Bronchial epithelial cell (primary cell): ENCODE measurements at places on chromosomes 7 and 10. TPM values are rescaled to one million over a fixed set of nuclear protein-coding genes. Genes with fewer than 3 reads are reported as not detected.

Gene NKX1-2
- total RNA-seq, result 0.51 and 2.1 TPM in 2 replicates

Gene ANKRD1
- under 0.01 TPM in 1 of 2 replicates, not detected in the other for total RNA-seq

Gene CDHR3
- total RNA-seq, result 0.51 and 1.1 TPM in 2 replicates

Gene RTKN2
- total RNA-seq, result 0.79 and 1.7 TPM in 2 replicates

Gene KIAA1217
- total RNA-seq, result 3.4 and 4.9 TPM in 2 replicates

Gene GLRX3
- total RNA-seq, result 171 and 200 TPM in 2 replicates

Gene KLF14
- under 0.01 TPM in 1 of 2 replicates, not detected in the other for total RNA-seq

Gene EMX2
- not detected in 2 replicates for total RNA-seq

Gene TRIM74
- 0.13 and 0.26 TPM in 2 replicates for total RNA-seq

Gene CEP55
- 0.53 and 2.0 TPM in 2 replicates for total RNA-seq

Gene MEPCE
- total RNA-seq, result 18.7 and 20.7 TPM in 2 replicates

Gene C10orf67
- 0.26 TPM in 1 of 2 replicates, not detected in the other for total RNA-seq

Gene AKR1C3
- total RNA-seq, result 45.5 and 69.5 TPM in 2 replicates

Gene OR6B1
- not detected in 2 replicates for total RNA-seq

Gene LBX1
- total RNA-seq, result not detected in 2 replicates

Gene C10orf105
- not detected in 2 replicates for total RNA-seq

Gene ZNF425
- 3.7 TPM in 2 replicates for total RNA-seq

Gene ZNF680
- 10.3 and 10.9 TPM in 2 replicates for total RNA-seq

Gene AIFM2
- total RNA-seq, result 14.7 and 26.6 TPM in 2 replicates

Gene HMX3
- 0.13 TPM in 1 of 2 replicates, not detected in the other for total RNA-seq

Gene GALNT17
- not detected in 2 replicates for total RNA-seq

Gene UBTD1
- 11.1 and 12.4 TPM in 2 replicates for total RNA-seq

Gene POP7
- 33.8 and 40.8 TPM in 2 replicates for total RNA-seq

Gene ANKRD30A
- total RNA-seq, result not detected in 2 replicates

Gene CFAP46
- 0.26 and 0.38 TPM in 2 replicates for total RNA-seq

Gene PCLO
- 0.79 and 3.8 TPM in 2 replicates for total RNA-seq

Gene PTER
- total RNA-seq, result 16.1 and 25.5 TPM in 2 replicates

Gene AKR1C4
- total RNA-seq, result not detected in 2 replicates

Gene CCL24
- total RNA-seq, result not detected in 2 replicates

Gene SFMBT2
- total RNA-seq, result under 0.01 TPM in 2 replicates

Gene SPDYE9
- not detected in 2 replicates for total RNA-seq

Gene GRK5
- total RNA-seq, result 1.5 and 2.4 TPM in 2 replicates

Gene SVOPL
- under 0.01 and 0.38 TPM in 2 replicates for total RNA-seq

Gene GPR15LG
- 0.53 and 2.6 TPM in 2 replicates for total RNA-seq

Gene MSRB2
- 11.1 and 13.7 TPM in 2 replicates for total RNA-seq

Gene CHN2
- 0.53 TPM in 1 of 2 replicates, not detected in the other for total RNA-seq

Gene EPHA1
- 19.0 and 51.5 TPM in 2 replicates for total RNA-seq

Gene SPOCK2
- 0.13 and 0.26 TPM in 2 replicates for total RNA-seq

Gene MAT1A
- total RNA-seq, result not detected in 2 replicates

Gene NUTM2A
- total RNA-seq, result 0.26 and 1.2 TPM in 2 replicates

Gene ORC5
- 19.1 and 25.0 TPM in 2 replicates for total RNA-seq

Gene PGAM2
- 0.53 and 0.90 TPM in 2 replicates for total RNA-seq

Gene CLDN12
- 59.5 and 89.7 TPM in 2 replicates for total RNA-seq

Gene ANXA7
- total RNA-seq, result 88.7 and 106 TPM in 2 replicates
